Left cardiac atrium (tissue), 4 donors: ENCODE measurements at places on chromosomes 16 and 17. TPM values are rescaled to one million over a fixed set of nuclear protein-coding genes. Genes with fewer than 3 reads are reported as not detected.

DNA sequence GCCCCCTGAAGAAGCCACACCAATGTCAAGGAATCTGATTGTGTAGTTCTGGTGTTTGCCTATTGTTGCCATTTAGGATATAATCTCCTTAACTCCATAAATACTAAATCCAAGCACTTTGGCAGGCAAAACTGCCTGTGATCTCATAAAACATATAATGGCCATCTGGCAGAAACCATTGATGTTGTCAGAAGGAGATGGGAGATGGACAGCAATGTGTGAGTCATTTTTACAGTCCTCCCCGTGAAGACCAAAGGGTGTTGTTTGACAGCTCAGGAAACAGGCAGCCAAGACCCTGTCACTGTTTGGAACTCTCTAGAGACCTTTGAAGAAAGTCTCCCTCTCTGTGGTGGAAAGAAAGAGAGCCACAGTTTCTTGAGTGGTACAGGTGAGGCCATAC, 454.1 kb downstream of the HS3ST3B1 start:
- no peak for DNase-seq

- DNase-seq, result peak; percentile 99
Measured at GRCh38 chr17:29293890-29294579, at the start of gene NUFIP2. NUFIP2 (minus strand) TSS chr17:29294148; CDS start chr17:29294059, 89 bp downstream.

- DNase-seq, result no peak
Measured at GRCh38 chr16:50808929-50809538, 67.1 kb downstream of the CYLD start.

- no peak for DNase-seq
Measured at GRCh38 chr17:81902023-81902652, at the start of gene NPB. NPB (plus strand) TSS chr17:81902238; CDS start chr17:81902278, 40 bp downstream.

- DNase-seq, result no peak
Measured at GRCh38 chr16:47140686-47141085, 3.1 kb downstream of the NETO2 start.

DNA sequence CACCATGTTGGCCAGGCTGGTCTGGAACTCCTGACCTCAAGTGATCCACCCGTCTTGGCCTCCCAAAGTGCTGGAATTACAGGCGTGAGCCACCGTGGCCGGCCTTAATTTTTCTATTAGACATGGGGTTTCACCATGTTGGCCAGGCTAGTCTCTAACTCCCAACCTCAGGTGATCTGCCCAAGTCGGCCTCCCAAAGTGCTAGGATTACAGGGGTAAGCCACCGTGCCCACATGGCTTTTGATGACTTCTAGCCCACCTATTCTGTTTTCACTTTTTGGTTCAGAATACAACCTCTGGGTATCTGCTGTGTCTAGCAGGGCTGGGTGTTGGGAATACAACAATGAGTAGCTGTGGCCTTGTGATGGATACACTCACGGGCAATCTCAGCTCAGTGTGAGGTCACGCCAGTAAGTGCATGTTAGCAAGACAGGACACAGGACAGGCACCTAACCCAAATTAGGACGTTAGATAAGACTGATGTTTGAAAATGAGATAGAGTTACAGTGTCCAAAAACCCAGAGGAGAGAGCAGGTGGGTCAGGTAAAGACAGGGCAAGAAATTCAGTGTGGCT, 14.1 kb upstream of the YWHAE start:
- no peak for DNase-seq

DNA sequence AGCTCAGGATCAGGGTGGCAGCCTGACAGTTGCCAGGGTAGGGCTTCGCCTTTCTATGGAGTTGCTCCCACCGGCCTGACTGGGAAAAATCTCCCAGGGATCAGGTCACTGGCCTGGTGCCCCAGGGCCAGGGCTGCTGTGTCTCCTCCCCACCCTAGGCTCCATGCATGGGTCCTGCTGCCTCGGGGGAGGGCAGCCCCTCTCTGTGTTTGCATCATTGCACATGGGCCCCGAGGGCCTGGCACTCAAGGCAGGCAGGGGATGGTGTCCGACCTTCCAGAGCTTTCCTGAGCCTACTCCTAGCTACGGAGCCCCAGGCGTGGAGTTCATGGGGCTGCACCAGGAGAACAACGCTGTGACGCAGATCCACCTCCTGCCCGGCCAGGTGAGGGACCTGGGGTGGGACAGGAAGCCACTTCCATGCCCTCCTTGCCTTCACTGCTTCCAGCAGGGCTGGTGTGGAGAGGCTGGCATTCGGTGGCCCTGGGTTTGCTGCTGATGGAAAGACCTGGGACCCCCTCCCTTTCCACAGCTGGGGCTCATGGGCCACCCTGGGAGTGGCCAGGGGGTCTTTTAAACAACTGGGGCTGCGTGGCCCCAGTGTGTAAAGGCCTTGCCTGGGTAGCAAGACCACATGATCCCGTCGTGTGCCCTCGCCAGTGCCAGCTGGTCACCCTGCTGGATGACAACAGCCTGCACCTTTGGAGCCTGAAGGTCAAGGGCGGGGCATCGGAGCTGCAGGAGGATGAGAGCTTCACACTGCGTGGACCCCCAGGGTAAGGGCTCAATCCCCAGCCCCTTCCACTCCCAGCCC, 29.5 kb upstream of the MYO15B start:
- no peak for DNase-seq

- DNase-seq, result no peak
Measured at GRCh38 chr16:56279132-56279531, 87.8 kb downstream of the GNAO1 start.

DNA sequence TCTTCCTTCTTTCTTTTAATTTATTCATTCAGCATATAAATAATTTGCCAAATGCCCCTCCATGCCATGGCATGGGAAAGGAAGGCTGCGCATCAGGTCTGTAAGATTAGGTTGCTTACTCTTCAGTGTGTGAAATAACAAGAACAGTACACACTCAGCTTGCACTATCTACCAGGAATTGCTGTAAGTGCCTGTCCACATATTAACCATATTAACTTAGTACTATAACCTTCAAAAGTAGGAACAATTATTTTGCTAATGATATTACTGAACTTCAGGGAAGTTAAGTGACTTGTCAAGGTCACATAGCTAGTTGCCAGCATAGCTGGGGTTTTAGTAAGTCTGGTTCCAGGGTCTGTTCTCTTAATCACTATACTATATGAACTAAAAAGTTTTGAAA, 89.2 kb upstream of the PMFBP1 start:
- DNase-seq, result no peak

DNA sequence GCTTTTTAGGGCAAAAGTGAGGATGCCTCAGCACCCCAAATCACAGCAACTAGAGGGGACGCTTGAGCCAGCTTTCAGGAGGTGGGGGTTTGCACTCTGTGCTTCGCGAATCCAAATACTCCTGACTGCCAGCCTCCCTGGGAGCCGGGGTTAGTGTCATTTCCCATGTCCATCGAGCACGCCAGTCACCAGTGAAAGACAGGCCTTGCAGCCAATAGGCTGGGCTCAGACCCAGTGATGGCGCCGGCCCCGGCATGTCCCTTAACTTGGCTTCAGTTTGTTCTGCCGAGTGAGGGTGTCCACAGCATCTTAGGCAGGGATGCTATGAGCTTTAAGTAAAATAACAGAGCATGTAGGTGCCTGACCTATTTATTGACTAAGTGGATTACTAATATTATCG, 50.9 kb upstream of the CDC42EP4 start:
- DNase-seq, result no peak

DNA sequence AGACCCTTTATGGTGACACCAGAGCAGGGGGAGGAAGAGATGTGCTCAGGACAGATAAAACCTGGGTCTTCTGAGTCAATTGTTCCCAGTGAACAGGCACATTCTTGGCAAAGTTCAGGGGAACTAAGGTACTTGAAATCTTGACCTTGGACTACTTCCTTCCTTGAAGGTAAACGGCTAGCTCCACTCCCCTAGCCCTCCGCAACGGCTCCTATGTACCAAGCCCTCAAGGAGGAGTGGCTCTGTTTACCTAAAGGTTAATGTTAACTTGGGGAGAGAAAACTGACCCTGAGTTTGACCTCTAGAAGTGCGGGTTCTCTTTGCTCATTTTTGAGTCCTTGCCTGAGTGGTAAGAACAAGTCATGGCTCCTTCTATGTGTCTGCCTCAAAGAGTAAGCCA, 7.8 kb downstream of the TTLL6 start:
- no peak for DNase-seq

DNA sequence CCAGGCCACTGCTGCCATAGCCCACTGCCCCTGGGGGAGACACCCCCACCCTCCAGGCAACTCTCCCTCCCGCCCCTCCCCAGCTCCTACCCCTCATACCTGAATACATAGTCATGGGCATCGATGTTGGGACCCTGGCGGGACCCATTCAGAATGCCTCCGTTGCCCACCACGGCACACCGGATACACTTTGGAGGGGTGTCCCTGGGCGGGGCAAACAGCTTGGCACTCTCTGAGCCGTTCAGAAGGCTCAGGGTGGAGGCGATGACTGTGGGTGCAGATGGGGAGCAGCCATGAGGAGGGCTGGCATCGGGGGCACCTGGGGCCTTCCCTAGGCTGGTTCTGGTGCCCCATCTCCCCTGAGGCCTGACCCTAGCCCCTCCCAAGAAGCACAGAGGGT, 12.6 kb downstream of the ST6GALNAC2 start:
- no peak for DNase-seq

GRCh38 chr17:69605571-69605970, 191.1 kb downstream of the MAP2K6 start:
- no peak for DNase-seq

- DNase-seq, result no peak
Measured at GRCh38 chr16:49696414-49697101, 159.4 kb downstream of the ZNF423 start.

DNA sequence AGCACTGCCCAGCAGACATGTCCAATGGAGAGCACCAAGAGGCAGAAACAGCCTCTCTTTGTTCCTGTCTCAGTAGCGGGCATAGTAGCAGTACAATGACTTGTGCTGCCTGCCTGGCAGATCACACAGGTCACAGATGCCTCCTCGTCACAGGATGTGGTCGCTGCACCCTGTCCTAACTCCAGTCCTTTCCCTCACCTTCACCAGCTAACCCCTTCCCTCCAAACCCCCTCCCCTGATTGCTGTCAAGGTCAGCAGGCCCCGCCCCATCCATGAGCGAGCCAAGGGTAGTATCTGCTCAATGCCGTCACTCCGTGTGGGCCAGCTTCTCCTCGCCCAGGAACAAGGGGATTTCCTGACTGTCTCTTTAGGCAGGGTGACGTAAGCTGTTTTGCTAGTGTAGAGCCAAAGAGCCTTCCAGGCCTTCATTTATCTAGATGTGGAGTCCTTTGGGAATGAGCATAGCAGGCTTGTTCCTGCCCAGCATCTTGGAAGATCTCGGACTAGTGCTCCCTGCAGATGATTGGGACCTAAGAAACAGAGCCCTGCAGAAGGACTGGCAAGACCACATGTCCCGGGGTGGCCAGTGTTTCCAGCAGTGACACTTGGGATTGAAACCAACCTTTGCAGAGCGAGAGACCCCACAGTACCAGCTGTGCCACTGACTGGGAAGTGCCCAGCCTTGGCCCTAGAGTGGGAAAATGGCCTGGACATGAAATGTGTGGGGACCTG, 75.9 kb upstream of the TNRC6C start:
- DNase-seq, result peak; percentile 83

- DNase-seq, result no peak
Measured at GRCh38 chr17:6108382-6108781, 38.2 kb downstream of the WSCD1 start.

DNA sequence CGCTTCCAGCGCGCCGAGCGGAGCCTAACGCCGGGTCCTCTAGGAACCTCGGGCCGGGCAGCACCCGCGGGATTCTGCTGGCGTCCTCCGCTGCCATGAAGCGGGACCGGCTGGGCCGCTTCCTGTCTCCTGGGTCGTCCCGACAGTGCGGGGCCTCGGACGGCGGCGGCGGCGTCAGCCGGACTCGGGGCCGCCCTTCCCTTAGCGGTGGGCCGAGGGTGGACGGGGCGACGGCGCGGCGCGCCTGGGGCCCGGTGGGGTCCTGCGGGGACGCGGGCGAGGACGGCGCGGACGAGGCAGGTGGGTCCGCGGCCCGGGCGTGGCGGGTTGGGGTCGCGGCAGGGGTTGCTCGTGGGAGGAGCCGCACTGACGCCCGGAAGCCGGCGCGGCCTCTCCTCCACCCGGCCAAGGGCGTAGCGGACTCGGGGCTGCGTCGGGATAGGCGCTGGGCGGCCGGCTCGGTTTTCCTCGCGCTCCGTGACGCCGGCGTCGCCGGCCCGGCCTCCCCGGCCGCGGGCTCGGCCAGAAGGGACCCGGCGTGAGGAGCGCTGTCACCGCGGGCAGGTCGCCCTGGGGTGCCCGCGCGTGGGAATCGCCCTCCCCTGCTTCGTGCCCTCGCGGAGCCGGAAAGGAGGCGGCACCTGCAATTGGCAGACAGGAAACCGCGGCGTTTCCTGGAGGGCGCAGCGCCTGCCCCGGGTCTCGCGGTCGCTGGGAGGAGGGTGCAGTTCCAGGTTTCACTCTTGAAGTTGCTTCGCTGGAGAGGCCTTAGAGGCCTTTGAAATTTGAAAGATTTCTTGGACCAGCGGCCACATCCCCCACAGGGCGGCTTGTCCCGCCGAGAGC, 432 bp downstream of the ZNF276 start:
- DNase-seq, result peak; percentile 80

DNA sequence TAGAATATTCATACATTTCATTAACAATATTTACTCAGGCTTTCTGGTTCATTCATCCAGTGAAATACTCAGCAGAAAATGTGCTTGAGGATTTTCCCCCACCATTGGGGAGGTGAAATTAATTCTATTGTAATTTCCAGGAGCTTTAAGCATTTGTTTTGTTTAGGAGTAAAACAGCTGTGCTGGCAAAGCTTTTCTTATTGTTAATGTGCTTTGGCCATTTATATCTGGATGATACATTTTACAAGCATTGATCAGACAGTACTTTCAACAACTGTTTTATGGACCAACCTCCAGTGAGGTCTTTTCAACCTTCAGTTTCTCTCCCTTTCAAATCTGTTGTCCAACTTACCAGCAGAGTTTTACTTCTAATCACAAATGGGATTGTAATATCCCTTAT, 672.4 kb downstream of the CDH11 start:
- no peak for DNase-seq

GRCh38 chr17:5055543-5055942, 20.3 kb upstream of the SLC52A1 start:
- DNase-seq, result no peak

DNA sequence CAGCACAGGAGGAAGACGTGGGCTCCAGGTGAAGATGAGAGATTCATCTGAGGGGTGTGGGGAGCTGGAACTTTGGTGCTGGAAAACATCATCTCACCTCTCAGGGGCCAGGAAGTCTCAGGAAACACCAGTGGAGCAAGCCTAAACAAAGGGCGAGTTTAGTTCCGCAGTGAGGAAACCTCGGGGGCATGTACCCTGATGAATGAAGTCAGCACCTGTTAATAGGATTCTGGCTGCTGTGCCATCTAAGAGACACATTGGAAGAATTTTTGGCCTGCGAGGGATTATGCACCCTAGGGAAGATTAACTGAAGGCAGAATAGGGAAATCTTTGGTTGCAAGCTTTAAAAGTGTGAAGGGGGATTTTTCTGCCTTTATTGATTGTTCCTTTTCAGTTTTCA, 94.7 kb upstream of the CACNG5 start:
- DNase-seq, result no peak

- no peak for DNase-seq
Measured at GRCh38 chr17:34242587-34243363, 12.3 kb upstream of the CCL2 start.

GRCh38 chr17:37344519-37344918, 31.3 kb upstream of the C17orf78 start:
- no peak for DNase-seq

- DNase-seq, result no peak
Measured at GRCh38 chr16:5451641-5452040, 354.0 kb upstream of the EEF2KMT start.

ATP2A3 gene
- total RNA-seq, result 8.6 TPM

FOXL1 gene
- 0.80 TPM for total RNA-seq

FSCN2 gene
- total RNA-seq, result 0.39 TPM

MEOX1 gene
- total RNA-seq, result 9.4 TPM

C16orf89 gene
- 6.6 TPM for total RNA-seq
